Right ventricle myocardium superior (tissue), 1 donor: ENCODE measurements at places on chromosomes 3 and 15. TPM values are rescaled to one million over a fixed set of nuclear protein-coding genes. Genes with fewer than 3 reads are reported as not detected.

GRCh38 chr15:82613747-82614146 lies 33.4 kb downstream of the CPEB1 start:
- no peak for DNase-seq

DNA sequence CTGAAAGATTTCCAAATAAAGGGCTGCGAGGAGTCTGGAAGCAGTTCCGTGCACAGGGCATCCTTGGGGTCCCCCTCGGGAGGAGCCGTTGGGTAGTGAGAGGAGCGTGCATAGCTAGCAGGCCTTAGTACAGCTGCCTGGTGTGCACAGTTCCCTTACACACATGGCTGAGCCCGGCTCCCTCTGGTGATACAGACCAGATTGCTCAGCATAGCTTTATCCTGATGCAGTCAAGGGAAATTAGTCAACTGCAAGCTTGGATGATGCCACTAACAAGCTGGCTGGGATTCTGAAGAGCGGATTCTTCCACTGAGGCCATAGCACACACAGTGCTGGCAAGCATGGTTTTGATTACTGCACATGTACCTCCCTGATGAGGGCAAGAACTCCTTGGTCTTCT lies 349.4 kb downstream of the LRTM1 start:
- no peak for DNase-seq

DNA sequence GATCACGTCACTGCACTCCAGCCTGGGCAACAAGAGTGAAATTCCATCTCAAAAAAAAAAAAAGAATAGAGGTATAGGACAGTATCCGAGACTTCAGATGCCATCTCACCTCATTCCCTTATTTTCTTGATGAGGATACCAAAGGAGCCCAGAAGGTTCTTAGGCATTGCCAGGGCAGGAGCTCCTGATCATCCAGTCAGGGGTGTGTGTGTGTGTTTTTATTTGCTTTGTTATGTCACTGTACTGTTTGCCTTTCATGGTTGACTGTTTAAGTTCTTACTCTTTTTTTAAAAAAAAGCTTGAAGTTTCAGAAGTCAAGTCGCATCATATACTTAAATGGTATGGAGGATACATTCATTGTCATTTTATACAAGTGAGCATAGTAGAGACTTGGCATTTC lies 140.0 kb upstream of the BHLHE40 start:
- no peak for DNase-seq

The LRRC31 gene
- total RNA-seq = not detected

- DNase-seq = no peak
These were observed 814.0 kb upstream of the LMCD1 start for GRCh38 chr3:7687428-7688147.

The CLRN1 gene
- not detected for total RNA-seq

The ATP13A5 gene
- total RNA-seq = not detected

The GABRG3 gene
- total RNA-seq = not detected

The DHFR2 gene
- 2.7 TPM for total RNA-seq

DNA sequence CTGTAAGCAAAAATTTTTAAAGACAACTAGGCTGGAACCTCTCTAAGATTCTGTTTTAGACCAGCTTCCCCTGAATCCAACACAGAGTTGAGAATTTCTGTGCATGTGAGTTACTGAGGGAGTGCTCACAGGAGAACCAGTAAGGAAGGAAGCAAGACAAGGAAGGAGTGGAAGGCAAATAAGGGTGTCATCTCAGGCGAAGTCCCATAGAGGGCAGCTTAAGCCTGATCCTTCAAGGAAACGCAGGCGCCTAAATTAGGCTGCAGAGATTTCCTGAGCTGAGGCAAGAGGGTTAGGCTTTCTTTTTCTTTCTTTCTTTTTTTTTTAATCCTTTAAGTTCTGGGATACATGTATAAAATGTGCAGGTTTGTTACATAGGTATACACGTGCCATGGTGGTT lies 36.2 kb upstream of the COL6A6 start:
- no peak for DNase-seq

GRCh38 chr3:151101270-151101969 lies 16.0 kb downstream of the MED12L start:
- DNase-seq = no peak

The RBMS3 gene
- total RNA-seq = 25.3 TPM

The SLC15A2 gene
- 5.0 TPM for total RNA-seq

- no peak for DNase-seq
These were observed 245.6 kb upstream of the PEX5L start for GRCh38 chr3:180282386-180282785.

The GNL3 gene
- 27.2 TPM for total RNA-seq

DNA sequence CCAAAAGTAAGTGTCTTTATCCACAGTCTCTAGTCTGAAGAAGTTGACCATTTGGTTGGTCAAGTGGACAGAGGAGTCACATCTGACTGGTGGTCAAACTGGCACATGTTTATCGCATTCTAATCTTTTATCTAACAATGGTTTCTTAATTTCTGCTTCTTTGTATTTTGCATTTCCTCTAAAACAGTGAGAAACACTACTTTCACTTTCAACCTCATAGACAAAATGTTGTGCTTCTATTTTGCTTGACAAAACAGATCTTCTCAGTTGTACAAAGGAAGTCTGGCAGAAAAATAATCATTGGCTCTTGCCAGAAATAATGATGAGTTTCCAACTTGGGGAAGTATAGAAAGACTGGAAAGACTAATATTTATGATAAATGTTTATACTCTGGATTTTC lies 103.9 kb downstream of the MME start:
- no peak for DNase-seq

The CCR5 gene
- 0.24 TPM for total RNA-seq

DNA sequence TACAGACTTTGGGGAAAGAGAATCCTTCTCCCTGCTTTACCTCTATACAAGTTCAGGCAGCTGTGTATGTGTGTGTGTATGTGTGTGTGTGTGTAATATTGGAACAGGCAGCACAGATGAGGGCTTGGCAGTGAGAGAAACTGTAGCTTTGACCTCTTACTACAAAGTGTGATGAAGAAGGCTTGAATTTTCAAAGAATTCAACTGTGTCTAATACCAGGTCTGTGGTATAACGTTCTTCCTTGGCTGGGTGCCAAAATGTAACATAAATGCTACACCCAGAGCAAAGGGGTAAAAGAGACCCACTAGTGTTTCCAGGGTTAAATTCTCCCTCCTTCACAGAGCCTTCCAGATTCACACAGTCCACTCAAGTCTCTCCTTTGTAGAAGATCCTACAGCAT lies 51.1 kb downstream of the CHST2 start:
- no peak for DNase-seq

The ROPN1 gene
- not detected for total RNA-seq

The KBTBD13 gene
- total RNA-seq = 9.4 TPM

GRCh38 chr15:89346516-89347231 lies 12.1 kb upstream of the POLG start:
- DNase-seq = no peak

GRCh38 chr3:155179966-155180757 lies 100.0 kb downstream of the MME start:
- DNase-seq = no peak

GRCh38 chr15:95284933-95285421 lies 1045.5 kb upstream of the NR2F2 start:
- no peak for DNase-seq

- DNase-seq = no peak
These were observed 10.9 kb upstream of the ISL2 start for GRCh38 chr15:76325704-76326103.

- DNase-seq = no peak
These were observed 14.2 kb upstream of the COLQ start for GRCh38 chr3:15535732-15536131.

GRCh38 chr15:65032801-65033537 lies 3.5 kb upstream of the MTFMT start:
- DNase-seq = peak; percentile 64

DNA sequence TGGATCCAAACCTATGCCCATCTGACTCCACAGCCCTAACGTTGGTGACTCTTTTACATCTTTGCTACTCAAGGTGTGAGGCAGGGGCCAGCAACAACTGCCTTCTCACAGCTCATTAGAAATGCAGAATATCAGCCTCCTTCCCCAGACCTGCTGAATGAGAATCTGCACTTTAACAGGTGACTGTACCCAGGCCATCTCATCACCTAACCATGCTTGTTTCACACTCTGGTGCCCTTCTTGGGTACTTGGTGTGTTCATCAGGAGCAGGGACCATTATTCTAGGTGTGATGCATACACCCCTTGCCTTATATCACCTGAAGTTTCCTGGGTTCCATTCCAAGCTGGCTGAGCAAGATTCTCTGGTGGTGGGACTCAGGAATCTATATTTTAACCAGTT lies 196.3 kb upstream of the LMCD1 start:
- DNase-seq = no peak

DNA sequence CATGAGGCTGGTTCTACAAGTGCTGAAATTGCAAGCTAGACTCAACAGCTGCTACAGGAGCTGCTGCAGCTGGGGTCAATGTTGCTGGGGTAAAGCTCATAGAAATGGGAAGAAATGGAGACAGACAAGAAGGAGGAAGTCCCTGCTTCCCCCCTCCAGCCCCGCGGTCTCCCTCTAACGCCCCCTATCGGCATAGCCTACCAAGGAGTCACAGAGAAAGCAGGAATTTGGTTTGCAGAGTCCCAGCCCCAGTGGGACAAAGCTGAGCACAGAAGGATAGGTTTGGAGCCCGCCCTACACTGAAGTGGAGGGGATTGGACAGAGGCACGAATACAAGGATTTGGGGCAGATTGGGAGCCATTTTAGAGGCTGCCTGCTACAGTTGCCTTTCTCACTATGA lies 176.9 kb upstream of the ANKRD28 start:
- DNase-seq = no peak

The SAMD7 gene
- total RNA-seq = not detected

- DNase-seq = no peak
These were observed 5.2 kb upstream of the GPR176 start for GRCh38 chr15:39925112-39925842.

GRCh38 chr3:42090973-42091731 lies at the start of gene TRAK1:
Gene TRAK1 (plus strand): TSS chr3:42091357. CDS start chr3:42091470, 113 bp downstream.
- DNase-seq = peak; percentile 56

The NCBP2 gene
- total RNA-seq = 29.4 TPM

GRCh38 chr3:150184426-150185071 lies 213.9 kb upstream of the PFN2 start:
- DNase-seq = no peak

GRCh38 chr3:117052395-117052794 lies 342.8 kb downstream of the TUSC7 start:
- no peak for DNase-seq

GRCh38 chr15:78880813-78881212 lies 8.1 kb downstream of the MORF4L1 start:
- no peak for DNase-seq

DNA sequence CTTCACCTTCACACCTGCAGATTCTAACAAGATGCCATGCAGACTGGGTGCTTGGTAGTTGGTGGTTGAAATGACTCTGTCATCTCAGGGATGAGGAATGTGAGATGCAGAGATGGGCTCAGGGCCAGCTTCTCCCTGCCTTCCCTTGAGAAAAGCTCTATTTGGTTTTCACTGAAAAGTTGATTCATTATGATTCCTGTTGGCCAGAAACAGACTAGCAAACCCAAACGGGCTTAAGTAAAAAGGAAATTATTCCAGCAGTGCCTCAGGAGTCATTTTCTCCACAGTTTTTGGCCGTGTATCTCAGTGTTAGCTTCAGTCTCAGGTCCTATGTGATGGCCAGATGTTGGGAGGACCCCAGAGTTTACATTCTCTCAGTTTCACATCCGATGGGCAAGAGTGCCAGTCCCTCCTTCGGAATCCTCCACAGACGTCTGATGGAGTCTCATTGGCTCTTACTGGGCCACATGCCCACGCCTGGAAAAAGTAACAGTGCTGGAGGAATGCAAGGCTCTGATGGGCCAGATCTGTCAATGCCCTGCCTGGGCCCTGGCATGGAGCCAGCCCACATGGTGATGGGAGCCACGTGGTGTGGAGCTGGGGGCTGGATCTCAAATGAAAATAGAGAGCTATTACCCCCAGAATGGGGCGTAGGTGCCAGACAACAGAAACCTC lies 22.3 kb upstream of the SACM1L start:
- DNase-seq = peak; percentile 80

- DNase-seq = no peak
These were observed 90.9 kb downstream of the STRIT1 start for GRCh38 chr3:155202626-155203025.

The VIPR1 gene
- 3.4 TPM for total RNA-seq

GRCh38 chr3:165854696-165855095 lies 17.5 kb upstream of the BCHE start:
- no peak for DNase-seq

DNA sequence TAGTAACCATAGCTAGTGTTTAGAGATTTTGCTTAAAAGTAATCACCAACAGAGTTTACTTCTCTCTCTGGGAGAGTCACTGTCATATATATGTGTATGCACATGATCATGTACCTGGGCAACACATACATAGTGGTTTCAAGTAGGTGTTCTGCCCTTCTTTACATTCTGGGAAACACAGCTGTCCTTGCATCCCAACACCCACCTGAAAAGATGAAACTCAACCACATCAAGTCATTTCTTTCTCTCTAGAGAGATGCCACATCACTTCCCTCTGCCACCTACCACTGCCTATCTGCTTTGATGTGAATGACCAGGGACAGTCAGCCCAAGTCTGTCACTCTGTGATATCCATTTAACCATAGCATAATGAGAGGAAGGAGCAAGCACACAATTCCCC lies 155.8 kb upstream of the GADL1 start:
- no peak for DNase-seq

- no peak for DNase-seq
These were observed 976 bp upstream of the NUP210 start for GRCh38 chr3:13420831-13421765.

DNA sequence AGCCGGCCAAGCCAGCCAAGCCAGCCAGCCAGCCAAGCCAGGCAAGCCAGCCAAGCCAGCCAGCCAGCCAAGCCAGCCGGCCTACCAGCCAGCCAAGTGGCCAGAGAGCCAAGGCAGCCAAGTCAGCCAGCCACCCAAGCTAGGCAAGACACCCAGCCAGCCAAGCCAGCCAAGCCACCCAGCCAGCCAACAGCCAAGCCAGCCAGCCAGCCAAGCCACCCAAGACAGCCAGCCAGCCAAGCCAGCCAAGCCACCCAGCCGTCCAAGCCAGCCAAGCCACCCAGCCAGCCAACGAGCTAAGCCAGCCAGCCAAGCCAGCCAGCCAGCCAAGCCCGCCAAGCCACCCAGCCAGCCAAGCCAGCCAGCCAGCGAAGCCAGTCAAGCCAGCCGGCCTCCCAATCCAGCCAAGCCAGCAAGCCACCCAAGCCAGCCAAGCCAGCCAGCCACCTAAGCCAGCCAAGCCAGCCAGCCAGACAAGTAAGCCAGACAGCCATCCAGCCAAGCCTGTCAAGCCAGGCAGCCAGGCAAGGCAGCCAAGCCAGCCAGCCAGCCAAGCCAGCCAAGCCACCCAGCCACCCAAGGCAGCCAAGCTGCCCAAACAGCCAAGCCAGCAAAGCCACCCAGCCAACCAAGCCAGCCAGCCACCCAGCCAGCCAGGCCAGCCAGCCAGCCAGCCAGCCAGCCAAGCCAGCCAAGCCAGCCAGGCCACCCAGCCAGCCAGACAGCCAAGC lies 200.5 kb downstream of the GOLGA6L6 start:
- DNase-seq = peak; percentile 87

The VEPH1 gene
- not detected for total RNA-seq

The ACSBG1 gene
- 0.38 TPM for total RNA-seq

GRCh38 chr3:69250014-69250413 lies 127.6 kb upstream of the LMOD3 start:
- no peak for DNase-seq

The TMEM39A gene
- 15.0 TPM for total RNA-seq

The SPSB4 gene
- 7.3 TPM for total RNA-seq

The STRIT1 gene
- total RNA-seq = not detected

The CAPN3 gene
- total RNA-seq = 2.6 TPM
